ENCODE measurements at places on chromosomes 3 and 15.

GRCh38 chr15:85639752-85640381, 154.9 kb downstream of the KLHL25 start:
- no peak for DNase-seq

DNA sequence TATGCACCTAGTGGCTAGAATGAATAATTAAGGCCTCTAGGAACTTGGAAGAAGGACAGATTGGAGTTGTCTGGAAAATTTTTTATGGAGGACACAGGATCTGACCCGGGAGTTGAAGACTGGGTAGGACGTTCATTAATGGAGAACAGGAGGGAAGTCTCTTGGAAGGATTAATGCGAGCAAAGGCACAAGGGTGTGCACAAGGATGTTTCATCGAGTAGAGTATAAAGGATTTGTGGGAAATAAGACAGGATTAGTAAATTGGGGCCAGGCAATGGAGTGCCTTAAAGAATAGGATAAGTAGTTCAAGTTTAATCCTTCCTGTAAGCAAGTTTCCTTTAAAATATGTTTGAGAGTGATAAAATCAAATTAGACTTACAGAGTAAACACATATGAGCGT, 14.6 kb downstream of the LMOD3 start:
- no peak for DNase-seq

GRCh38 chr3:54773271-54773670, 154.6 kb downstream of the LRTM1 start:
- DNase-seq: no peak

DNA sequence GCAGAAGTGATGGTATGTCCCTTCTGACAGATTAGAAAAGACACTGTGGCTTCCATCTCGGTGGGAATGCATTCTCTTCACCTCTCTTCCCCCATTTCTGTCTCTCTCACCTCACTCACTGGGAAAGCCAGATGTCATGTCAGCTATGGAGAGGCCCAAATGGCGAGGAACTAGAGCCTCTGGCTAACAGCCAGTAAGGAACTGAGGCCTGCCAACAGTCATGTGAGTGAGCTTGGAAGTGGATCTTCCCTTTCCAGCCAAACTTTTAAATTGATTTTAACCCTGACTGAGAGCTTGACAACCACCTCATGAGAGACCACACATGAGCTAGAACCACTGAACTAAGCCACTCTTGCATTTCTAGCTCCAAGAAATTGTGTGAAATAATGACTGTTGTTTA, 35.2 kb upstream of the CDAN1 start:
- no peak for DNase-seq

- no peak for DNase-seq
Observed at GRCh38 chr3:14863333-14864100, 44.8 kb downstream of the FGD5 start.

GRCh38 chr3:134682196-134682880, 31.5 kb upstream of the KY start:
- DNase-seq: no peak

DNA sequence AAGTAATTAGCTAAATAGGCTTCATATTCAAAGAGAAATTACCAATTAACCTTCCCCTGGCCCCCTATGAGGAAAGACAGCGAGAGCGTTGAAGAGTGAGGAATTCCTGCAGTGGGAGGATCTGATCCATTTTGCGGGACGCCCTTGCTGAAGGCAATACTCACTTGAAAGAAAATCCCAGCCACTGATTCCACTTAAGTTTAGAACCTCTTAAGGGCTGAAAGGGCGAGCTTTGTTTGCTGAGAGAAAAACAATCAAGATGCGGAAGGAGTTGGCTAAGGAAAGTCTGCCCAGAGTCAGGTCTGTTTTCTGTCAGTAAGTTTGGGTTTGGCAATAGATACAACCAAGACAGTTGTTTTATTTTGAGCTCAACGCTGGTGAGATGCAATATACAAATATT, 102.8 kb upstream of the GBE1 start:
- no peak for DNase-seq

DNA sequence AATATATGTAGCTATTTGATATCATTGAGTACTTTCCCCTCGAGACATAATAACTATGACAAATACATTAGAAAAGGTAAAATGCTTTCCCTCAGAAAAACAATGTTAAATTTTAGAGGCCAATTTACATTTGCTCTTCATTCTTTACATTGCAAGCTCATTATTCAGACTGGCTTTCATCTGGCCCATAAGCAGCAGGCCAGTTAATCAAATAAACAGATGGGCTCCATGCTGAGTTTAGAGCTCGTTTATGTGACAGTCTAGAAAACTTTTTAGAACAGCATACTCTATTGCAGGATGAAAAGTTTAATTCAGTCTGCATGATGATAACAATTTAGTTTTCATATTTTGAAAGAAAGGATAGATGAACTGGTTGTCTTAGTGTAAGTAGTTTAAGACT, 150.6 kb downstream of the DUT start:
- no peak for DNase-seq

- DNase-seq: no peak
Observed at GRCh38 chr15:70160803-70161565, 63.3 kb upstream of the TLE3 start.

DNA sequence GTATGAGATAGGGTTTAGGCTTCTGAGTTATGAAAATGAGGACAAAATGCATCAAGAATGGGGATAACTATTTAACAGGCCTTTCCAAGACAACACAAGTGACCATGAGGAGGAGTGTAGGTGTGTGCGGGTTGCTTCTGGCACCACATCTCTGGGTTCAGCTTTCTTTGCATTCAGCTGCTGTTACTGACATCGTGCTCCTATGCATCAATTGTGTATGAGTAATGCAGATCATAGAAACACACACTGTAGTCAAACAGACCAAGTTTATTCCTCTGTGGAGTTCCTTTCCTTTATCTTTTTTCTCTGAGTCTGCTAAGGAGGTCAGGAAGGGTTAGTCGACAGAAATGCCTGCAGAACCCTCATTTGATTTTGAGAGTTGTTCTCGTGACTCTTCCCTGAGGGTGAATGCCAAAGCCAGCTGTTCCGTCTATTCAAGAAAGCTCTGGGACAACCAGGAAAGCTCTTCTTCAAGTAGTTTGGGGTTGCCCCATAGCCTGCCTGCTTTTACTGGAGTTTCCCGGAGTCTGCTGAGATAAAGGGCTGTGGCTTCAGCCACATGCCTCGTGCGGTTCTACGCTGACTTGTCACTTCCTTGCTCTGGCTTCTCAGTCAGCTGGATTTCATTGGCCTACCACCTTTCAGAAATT, 136.7 kb upstream of the TLE3 start:
- no peak for DNase-seq

GRCh38 chr3:46285931-46286619, 43.8 kb downstream of the CCR3 start:
- DNase-seq: no peak
